NCI-H526 (cell line): ENCODE measurements at places on chromosomes 3 and 15.

DNA sequence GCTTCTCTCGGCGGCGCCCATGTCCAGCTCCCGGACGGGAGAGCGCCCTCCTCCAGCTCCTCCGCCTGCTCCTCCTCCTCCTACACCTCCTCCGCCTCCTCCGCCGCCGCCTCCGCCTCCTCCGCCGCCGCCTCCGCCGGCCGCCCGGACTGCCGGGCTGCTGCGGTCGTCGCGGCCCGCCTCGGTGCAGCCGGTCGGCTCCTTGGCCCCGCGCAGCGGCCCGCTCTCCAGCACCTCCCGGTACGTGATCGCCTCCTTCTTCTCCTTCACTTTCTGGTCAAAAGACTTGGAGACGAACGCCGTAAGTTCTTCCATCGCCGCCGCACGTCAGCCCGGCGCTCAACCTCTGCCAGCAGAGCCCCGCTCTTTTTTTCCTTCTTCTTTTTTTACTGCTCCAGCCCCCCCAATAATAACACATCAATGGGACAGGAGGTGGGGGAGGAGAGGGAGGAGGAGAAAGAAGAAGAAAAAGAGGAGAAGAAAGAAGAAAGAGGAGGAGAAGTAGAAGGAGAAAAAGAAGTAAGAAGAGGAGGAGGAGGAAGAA is 438 bp downstream of the SHOX2 start:
- DNase-seq, result peak; percentile 47

DNA sequence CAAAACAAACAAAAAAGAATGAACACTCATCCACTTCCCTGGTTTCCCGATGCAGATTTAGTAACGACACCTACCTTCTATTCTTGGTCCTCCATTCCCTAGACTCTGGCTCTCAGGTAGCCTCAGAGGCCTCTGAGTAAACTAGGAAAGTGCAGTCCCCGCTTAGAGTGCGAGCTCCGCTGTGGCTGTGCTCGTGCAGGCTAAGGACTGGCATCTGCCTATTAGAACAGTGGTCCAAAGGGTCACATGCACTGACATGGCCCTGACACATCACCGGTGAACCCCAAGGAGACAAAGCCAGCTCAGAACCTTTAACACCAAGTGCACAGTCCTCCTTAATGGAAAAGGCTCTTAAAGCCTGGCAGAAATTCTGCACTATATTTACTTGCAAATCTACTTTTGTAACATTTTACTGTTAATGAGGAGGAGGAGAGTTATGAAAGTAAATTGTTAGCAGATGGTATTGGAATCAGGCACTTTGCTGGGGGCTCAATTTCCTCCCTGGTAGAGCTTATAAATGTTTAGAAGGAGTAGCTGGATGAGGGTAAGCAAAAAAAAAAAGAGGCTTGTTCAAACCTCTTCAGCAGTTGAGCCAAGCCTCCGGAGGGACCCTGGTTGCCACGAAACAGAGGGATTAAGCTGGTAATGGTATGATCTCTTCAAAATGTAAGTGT is 31.1 kb downstream of the VGLL4 start:
- no peak for DNase-seq

- DNase-seq, result no peak
These were observed 169.3 kb upstream of the STAC start for GRCh38 chr3:36210840-36211651.

DNA sequence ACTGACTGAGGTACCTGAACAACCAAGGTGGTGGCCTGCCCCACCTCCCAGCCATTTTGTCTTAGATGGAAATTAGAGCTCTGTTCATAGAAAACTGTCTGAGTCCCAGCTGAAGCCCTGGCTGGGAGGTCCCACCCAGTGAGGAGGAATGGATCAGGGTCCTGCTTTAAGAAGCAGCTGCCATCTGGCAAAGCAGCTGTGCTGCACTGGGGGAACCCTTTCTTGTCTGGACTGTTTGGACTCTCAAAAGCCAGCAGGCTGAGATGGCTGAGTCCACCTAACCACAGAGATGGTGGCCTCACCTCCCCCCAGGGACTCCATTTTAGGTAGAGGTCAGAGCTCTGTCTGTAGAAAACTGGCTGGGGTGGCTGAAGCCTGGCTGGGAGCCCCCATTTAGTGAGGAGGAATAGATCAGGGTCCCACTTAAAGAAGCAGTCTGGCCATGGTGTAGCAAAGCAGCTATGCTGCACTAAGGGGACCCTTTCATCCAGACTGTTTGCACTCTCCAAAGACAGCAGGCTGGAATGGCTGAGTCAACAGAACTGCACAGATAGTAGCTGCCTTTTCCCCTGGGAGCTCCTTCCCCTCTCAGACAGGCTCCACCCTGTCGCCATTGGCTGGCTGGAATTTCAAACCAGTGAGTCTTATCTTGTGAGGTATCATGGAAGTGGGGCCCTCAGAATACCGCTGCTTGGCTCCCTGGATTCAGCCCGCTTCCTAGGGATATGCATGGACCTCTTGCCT is 116.9 kb downstream of the EPHA6 start:
- DNase-seq, result peak; percentile 38

DNA sequence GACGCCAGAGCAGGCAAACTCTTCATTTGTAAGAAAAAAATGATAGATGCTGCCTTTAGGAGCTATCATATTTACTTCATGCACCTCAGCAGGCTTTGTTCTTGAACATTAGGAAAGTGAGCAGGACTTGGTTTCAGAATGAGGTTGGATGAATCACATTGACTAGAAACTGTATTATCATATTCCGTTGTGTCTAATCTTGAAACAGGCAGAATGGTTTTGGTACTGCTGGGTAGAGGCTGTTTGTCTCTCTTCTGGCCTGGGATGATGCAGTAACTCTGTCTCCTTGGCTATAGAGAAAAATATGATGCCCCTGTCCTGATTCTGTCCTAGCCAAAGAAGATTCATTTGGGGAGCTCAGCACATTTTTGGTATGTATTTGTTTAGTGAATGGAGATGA is 344.2 kb upstream of the GRM7 start:
- DNase-seq, result no peak

DNA sequence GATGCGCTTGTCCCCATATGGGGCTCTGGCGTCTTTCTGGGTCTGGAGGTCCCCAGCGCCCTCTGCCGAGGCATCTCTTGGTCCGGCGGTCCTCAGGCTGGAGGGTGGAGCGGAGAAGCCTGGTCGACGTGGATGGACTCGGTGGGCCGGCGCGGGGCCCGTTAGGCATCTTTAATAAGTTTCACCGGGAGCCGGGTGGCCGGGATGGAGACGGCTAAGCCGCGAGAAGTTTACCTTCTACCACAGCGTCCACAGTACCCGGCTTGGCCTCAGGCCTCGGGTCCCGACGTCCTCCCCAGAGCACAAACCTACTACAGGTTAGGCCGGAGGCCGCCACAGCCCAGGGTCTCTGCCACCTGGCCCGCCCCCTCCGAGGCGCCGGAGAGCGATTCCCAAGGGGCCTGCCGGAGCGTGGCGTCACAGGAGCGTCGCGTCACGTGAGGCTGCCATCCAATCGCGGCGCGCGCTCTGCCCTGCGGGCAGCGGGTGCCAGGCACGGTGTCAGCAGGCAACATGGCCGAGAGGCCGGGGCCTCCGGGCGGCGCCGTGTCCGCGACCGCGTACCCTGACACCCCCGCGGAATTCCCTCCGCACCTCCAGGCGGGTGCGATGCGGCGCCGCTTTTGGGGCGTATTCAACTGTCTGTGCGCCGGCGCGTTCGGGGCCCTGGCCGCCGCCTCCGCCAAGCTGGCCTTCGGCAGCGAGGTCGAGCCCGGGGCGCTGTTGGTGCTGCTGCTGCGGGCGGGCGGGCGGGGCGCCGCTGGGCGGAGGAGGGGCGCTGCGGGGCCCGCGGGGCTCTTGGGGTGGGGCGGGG is at the start of gene TMEM42:
Gene TMEM42, plus strand, starts transcription at position 501 of the 814 bp plus-strand sequence. Its CDS starts 13 bp downstream, at position 514.
- DNase-seq, result peak; percentile 59

- DNase-seq, result no peak
These were observed 33.9 kb downstream of the ILDR1 start for GRCh38 chr3:121988146-121988545.

- no peak for DNase-seq
These were observed 57.5 kb upstream of the NANOGP8 start for GRCh38 chr15:35142578-35142977.

GRCh38 chr3:72299321-72299802 is 514.4 kb upstream of the PROK2 start:
- DNase-seq, result no peak

GRCh38 chr3:94176988-94177745 is 114.3 kb downstream of the NSUN3 start:
- no peak for DNase-seq

GRCh38 chr3:131898346-131898745 is 136.5 kb downstream of the CPNE4 start:
- DNase-seq, result no peak

GRCh38 chr15:60396100-60396499 is 1.7 kb downstream of the ANXA2 start:
- no peak for DNase-seq

- DNase-seq, result no peak
These were observed 59.3 kb downstream of the C3orf85 start for GRCh38 chr3:109195815-109196214.

- DNase-seq, result no peak
These were observed 326.6 kb upstream of the C2CD4B start for GRCh38 chr15:62491642-62492041.
